Kidney glomerular epithelial cell (primary cell): ENCODE measurements at places on chromosomes 16 and 17.

DNA sequence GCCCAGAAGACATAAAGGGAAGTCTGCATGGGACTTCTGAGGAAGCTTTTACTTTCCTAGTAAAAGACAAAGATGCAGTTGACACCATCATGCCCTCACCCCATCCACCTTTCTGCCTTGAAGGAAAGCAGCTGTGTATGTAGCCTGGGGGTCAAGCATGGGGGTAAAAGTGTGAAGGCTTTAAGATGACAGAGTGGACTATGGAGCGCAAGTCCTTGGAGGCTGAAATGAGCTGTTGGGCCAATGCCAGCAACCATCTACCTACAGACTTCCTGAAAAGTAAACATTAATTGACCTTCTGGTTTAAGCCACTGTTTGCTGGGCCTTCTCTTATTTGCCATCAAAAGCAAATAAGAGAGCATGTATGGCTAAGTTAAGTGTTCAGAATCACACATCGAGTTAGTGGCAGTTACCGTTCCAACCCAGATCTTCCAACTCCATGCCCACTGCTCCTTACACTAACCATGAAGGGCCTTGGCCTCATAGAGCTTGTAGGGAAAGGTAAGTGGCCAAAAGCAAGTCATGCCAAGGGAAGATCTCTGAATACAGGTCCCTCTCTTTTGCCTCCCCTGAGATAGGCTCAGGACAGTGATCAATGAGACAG lies 30.0 kb downstream of the SLC13A5 start:
- no peak for DNase-seq

DNA sequence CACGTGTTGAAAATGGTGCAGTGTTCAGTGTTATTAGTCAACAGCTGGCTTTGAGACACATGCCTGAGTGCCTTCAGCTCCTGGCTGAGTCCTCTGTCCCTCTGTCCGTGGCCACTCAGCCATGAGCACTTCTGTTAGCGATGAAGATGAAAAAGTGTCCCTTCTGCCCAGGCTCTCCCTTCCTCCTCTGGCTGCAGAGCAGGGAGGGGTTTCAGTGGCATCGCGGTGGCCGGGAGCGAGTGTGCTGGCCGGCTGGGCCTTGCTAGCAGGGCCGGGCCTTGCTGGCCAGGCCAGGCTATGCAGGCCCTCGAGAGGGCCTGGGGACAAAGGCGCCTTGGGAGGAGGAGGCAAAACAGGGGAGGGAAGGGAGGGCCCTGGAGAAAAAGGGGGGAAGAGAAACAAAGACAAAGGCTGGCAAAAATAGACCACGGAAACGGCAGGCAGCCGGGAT lies 47.7 kb downstream of the CMIP start:
- DNase-seq: no peak

DNA sequence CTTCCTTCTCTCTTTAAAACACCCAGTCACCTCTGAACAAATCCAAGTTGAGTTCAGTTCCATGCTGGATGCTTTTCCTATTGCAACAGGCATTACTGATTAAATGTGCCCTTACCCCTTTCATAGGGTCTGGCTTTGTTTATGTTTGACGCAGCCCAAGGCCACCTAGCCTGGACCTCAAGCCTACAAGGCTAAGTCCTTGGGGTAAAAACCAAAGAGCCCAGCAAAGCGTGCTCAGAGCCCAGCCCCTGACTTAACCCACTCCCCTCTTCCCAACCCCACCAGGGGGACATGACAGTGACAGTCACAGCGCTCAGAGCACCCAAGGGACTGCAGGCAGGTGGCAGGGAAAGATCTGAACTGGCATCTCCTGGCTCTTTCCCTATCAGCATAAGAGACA lies 200.6 kb downstream of the XYLT1 start:
- DNase-seq: no peak

GRCh38 chr17:42573095-42573494 lies 4.4 kb downstream of the PSMC3IP start:
- no peak for DNase-seq

DNA sequence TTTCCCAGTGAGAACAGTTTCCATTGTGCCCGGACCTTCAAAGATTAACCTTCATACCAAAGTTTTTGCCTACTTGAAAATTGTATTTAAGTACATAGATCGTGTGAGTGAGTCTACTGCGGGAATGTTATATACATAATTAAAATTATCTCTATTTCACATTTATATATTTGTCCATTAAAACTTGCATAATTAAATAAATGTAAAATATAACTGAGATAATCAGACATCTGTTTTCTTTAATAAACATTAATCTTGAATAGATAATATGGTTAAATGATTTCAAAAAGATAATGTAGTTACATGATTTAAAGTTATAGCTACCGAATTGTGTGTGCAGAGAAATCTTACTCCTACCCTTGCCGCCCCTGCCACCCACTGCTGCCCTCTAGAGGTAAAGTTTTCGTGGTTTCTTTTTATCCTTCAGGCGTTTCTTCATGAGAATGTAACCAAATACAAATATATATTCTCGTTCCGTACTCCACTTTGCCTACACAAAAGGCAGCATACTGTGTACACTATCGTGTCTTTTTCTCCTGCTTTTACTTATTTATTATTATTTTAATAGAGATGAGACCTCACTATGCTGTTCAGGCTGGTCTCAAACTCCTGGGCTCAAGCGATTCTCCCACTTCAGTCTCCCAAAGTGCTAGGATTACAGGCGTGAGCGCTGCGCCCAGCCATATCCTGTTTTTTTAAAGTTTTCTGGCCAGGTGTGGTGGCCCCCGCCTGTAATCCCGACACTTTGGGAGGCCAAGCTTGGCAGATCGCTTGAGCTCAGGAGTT lies 35.6 kb downstream of the RPA1 start:
- peak; percentile 1 for DNase-seq

DNA sequence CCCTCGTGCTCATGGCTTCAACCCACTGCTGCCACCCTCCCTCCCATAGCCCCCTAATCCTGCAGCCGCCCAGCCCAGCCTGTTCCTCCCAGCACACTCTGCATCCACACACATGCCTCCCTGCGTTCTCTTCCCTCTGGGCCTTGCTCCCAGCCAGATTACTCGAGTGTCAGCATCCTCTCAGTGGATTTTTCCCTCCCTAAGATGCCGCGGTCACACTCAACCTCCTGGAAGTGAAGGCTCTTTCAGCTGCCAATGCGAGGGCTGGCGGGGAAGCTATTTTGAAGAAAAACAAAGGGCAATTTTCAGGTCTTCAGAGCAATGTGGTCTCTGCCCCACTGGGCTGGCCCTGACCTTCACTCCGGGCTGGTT lies 23.2 kb upstream of the CACNG5 start:
- no peak for DNase-seq

- no peak for DNase-seq
Measured at GRCh38 chr16:19068237-19068815, 912 bp downstream of the COQ7 start.

DNA sequence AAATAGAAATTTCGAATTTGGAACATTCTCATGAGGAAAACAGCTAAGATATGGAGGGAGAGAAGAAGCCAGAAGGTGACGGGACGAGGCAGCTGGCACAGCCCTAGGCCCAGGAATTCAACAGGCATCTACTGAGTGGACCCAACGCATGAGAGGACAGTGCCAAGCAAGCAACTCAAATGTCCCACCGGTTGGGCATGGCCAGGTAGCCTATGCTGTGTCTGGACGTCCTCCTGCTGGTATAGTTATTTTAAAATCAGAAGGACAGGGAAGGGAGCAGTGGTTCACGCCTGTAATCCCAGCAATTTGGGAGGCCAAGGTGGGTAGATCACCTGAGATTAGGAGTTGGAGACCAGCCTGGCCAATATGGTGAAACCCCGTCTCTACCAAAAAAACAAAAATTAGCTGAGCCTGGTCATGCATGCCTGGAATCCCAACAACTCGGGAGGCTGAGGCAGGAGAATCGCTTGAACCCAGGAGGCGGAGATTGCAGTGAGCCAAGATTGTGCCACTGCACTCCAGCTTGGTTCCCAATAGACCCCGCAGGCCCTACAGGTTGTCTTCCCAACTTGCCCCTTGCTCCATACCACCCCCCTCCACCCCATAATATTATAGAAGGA lies 2.0 kb downstream of the GH1 start:
- no peak for DNase-seq

GRCh38 chr17:21522755-21523336 lies 146.7 kb downstream of the KCNJ12 start:
- DNase-seq: no peak
